Progenitor cell of endocrine pancreas (in vitro differentiated cells): ENCODE measurements at places on chromosomes 2 and 18.

DNA sequence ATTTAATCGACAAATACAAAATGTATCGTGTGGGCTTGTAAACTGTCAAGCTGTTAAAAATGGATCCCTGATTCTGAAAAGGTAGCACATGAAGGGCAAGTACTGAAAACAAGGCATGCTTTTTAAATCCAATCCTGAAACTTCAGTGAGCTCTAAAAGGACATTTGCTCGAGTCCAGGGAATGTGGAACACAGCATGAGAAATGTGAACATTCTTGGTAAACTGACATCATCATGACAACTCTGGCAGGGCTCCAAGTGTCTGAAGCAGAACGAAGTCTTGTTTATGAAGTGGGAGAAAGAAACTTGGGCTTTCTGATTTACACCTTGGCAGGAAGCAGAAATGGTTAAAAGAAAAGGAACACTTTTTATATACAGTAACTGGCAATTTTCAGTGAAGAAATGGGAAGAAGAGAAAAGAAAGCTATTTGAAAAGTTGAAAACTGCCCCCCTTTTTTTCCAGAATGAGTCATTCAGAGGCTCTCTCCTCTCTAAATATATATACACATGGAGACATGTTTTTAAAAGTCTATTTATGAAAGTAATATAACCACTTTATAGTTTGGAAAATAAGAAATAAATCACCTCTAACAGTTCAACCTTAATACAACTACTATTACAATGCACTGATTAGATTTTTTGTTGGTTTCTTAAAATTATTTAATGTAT is 120.8 kb downstream of the GAREM1 start:
- DNase-seq: no peak

DNA sequence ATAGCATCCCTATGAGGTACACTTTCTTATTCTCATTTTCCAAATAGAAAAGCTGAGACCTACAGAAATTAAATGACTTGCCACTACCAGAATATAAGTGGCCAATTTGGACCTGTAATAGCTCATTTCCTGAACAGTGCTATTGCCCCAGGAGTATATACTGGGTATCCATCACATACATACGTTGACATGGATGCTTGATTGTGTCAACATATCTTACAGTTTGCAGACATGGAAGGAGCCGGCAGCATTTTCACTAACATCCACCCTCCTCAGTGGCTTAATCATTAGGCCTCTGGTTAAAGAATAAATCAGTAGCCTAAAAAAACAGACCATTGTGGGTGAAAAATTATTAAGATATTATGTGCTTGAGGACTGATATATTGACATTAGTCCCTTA is 829.3 kb downstream of the LRP1B start:
- no peak for DNase-seq

- DNase-seq: no peak
These were observed 106.7 kb upstream of the CTDP1 start for GRCh38 chr18:79572848-79573451.

DNA sequence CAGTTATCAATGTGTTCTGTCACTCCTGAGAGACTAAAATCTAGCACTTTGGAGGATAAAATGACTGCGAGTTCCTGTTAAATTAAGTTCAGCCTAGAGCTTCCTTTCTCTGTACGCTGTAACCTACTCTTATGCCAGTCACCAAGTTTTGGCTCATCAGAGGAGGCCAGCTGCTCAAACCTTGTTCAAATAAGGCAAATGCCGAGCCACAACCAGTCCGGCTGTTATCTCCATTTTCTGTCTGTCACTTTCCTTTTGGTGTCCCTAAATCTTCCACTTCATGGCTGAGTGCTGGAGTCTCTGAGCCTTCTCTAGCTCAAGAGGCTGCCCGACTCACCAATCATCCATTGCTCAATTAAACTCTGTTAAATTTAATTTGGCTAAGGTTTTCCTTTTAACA is 33.5 kb upstream of the PXDN start:
- no peak for DNase-seq

GRCh38 chr2:223870840-223871611 is 33.6 kb upstream of the AP1S3 start:
- no peak for DNase-seq

DNA sequence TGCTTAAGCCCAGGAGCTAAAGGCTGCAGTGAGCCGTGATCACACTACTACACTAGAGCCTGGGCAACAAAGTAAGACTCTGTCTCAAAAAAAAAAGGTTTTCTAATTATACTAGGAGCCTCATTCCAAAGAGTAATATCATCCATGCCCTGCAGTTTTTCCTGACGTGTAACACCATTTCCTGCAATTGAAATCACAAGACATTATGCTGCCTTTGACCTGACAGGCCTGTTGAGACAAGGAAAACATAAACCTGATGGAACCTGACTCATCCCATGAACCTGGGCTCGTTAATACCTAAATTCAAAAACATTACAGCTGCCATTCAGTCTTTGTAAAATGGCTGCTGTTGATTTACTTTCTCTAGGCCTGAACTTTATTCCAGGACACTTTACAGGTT is 58.7 kb upstream of the PEX13 start:
- DNase-seq: no peak

GRCh38 chr18:48032876-48033789 is 102.7 kb upstream of the SMAD2 start:
- DNase-seq: no peak

DNA sequence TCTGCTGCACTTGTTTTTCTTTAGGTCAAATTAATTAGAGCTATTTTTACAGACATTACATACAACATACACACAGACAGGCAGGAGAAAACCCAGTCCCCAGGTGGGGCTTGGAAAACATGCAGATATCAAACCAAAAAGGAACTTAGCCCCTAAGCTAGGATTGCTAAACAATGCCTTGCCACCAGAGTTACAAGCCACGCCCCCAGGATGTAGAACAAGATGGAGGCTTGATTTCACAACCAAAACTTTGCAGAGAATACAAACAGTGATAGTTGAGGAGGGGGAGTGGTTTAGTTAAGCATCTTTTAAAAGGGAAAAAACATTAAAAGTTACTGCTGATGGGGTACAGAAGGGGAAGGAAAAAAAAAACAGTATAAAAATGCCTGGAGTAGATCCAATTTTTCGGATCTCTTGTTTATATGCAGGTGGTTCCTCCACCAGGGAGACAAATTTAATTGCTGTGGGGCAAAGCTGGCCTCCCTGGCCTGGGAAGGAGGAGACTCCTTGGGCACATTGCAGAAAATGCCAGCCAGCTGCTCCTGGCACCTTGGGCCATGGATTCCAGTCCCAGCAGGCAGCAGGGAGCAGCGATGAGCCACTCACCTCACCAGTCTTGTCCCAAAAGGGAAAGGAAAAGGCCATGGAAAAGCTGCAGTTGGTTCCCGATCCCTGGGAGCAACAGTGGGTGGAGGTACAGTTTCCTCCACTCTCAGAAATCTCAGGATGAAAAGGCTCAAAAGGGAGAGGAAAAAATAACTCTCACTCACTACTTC is 348.4 kb upstream of the REG3G start:
- no peak for DNase-seq

GRCh38 chr2:5359397-5359796 is 332.8 kb upstream of the SOX11 start:
- DNase-seq: no peak

- DNase-seq: no peak
These were observed 105.2 kb downstream of the CCDC85A start for GRCh38 chr2:56288838-56289580.

DNA sequence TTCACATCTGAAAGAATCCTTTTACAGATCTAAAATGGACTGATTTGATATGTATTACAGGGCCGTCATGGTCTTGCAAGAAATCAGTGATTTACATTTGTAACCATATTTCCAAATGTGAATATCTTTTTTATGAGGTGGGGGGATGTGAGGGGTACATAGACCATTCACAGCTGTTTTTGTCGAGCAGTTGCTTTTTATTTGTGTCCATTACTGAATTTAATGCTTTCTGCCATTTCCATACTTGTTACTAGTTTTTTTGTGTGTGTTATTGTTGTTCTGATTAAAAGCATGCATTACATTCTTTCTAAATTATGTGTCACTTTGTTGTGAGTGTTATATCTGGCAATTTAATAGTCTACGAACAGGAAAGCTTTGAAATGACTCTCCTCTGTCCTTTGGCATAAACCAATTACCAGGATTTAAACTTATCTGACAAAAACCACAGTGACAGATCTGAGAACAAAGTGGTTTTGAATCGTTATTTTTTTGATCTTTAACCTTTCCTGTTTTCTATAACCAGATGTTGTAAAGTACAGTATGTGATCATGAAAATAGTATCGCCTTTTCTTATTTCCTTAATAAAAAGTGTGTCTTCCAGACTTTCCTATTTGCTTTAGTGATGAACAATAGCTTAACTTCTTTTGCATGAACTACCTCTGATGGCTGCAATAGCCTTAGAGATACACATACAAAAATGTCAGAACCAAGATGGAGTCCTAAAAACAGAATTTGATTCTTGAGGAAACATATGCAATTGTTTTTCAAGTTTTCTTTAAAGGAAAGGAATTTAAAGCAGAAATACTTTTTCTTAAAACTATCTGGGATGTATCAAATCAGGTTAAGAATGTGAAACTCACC is 354.2 kb upstream of the ACVR2A start:
- no peak for DNase-seq

DNA sequence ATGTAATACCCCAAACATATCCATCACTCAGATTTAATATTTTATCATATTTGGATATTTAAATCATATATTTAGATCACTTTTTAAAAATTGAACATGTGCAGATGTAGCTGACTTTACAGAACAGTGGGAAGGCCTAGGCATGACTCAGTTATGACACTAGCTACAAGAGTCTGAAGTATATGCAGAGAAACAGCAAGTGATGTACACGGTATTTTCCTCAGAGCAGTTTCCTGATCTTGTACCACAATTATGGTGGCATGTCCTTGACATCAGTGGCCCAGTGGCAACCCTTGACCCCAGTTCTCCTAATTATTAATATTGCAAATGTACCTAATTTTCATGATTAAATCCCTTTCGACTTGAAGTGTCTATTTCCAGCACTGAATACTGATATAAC is 28.2 kb downstream of the CDKL4 start:
- no peak for DNase-seq

DNA sequence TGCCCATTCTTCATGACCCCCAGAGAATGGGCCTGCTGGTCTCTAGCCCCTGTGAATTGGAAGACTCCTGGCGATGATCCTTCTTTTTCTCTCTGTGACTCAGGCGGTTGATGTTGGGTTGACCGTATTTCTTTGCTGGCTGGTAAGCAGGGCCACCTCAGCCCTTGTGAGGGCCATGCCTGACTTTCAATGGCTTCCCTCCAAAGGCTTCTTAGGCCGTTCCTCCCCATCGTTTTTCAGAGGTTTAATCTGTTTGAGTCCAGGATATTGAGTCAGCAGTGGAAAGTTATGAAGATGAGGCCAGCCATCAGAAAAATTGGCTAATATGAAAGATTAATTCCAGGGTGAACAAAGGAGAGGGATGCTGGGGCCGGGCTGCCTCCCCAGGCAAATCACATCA is 13.6 kb downstream of the HPCAL1 start:
- no peak for DNase-seq

GRCh38 chr2:169659320-169659719 is 34.9 kb downstream of the CFAP210 start:
- DNase-seq: no peak

DNA sequence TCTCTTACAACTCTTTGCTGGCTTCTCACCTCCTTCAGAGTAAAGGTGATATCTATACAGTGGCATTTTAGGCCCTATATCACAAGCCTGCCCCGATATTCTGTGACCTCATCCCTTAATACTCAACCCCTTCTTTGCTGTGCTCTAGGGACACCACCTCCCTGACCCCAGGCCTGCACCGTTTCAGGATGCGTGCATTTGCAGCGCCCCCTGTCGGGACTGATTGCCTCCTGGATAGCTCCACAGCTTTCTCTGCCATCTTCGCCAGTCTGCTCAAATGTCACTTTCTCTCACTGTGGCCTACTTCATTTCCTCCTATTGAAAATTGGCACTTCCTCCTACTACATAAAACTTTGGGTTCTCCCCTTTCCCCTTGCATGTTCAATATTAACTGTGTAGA is 289.6 kb downstream of the SOCS6 start:
- DNase-seq: no peak

DNA sequence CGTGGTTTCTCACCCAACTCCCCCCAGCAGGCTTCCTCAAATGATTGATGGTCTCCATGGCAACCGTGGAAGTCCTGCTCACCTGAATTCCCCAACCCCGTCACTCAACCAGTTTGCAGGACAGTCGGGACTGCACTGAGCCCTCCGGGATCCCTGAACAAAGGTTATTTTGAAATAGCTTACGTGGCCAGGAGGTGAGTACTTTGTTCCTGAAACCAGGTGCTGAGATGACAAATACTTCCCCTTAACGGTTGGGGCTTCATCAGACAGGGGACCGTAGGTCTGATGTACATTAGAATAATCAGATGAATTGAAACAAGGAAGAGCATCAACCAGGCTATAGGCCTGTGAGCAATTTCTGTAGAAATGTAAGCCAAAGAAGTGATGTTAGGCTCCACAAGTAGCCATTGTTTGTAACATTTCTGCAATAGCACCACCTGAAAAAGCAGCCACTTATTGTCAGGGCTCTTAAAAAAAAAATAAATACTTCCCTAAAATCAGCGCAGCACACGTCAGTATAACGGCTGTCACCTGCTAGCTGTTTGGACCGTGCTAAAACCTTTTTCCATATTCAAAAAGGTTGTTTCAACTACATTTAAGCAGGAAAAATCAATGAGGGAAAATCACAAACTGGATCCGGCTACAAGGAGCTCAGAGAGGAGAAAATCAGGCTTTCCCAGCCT is 206.4 kb upstream of the ID2 start:
- no peak for DNase-seq

GRCh38 chr18:13983506-13983905 is 68.2 kb upstream of the MC2R start:
- DNase-seq: no peak

DNA sequence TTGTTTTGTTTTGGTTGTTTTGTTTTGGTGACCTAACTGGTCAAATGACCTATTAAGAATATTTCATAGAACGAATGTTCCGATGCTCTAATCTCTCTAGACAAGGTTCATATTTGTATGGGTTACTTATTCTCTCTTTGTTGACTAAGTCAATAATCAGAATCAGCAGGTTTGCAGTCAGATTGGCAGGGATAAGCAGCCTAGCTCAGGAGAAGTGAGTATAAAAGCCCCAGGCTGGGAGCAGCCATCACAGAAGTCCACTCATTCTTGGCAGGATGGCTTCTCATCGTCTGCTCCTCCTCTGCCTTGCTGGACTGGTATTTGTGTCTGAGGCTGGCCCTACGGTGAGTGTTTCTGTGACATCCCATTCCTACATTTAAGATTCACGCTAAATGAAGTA is at the start of gene TTR:
Gene TTR (plus strand): TSS at position 250 of the 400 bp plus-strand sequence. CDS start 26 bp downstream, at position 276.
- no peak for DNase-seq

DNA sequence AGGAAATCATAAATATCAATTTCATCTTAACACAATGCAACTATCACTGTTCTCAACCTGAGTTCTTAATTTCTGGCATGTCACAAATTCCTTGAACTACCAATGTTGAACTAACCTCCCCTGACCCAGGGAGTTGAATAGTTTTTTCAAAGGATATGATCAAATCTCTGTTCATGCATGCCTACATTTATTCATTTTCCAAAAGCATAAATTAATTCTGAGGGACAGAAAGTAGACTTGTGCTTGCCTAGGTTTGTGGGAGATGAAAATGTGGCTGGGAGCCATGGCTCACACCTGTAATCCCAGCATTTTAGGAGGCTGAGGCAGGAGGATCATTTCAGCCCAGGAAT is 175.7 kb downstream of the TGIF1 start:
- DNase-seq: no peak

GRCh38 chr2:220394433-220394832 is 767.0 kb downstream of the SLC4A3 start:
- no peak for DNase-seq
